Activated T-cell treated with anti-CD3 and anti-CD28 coated beads, Interleukin-2, amount 50 U/mL, for 72 hours (primary cell): ENCODE measurements at places on chromosomes 13 and 19. TPM values are rescaled to one million over a fixed set of nuclear protein-coding genes. Genes with fewer than 3 reads are reported as not detected.

GRCh38 chr19:33040994-33041827 lies 23.5 kb downstream of the RHPN2 start:
- no peaks in the 10 kb centered on the region for H3K27me3 ChIP-seq
- no peak overlapping the region for H3K4me3 ChIP-seq
- no peak overlapping the region for H3K27ac ChIP-seq
- H3K36me3 ChIP-seq = peaks cover 2% of the 10 kb centered on the region
- no peak for DNase-seq

DNA sequence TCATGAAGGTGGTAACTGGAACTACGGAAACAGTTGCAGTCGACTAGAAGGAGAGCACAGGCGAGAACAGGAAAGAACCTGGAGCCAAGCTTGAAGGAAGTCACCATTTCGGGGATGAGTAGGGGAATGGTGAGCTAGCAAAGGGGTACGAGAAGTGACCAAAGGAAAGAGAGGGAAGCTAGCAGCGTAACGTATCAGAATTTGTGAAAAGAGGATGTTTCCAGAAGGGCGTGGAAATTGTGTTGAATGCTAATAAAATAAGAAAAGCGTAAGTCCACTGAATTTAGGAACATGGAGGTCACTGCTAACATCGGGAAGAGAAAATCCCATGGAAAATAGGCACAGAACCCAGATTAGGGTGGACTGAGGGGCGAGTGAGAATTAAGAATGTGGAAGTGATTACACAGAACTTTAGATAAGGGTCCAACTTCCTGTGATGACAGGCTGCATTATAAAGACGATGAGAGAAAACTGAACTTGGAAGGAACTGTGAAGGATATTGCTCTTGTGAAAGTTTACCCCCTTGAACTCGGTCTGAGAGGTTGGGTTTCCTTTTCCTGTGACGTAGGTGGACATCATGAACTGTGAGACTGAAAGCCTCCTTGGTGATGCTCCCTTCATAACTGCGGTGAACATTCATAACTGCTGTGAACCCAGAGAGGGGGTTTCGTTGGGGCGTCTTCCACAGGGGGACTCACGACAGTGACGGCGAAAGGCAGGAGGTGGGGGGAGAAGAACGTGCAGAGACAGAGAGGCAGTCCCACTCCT lies 2.0 kb upstream of the FFAR2 start:
- peak overlapping the region; percentile 64 for H3K4me3 ChIP-seq
- H3K27ac ChIP-seq = no peak overlapping the region
- H3K4me1 ChIP-seq = peaks cover 36% of the 10 kb centered on the region

DNA sequence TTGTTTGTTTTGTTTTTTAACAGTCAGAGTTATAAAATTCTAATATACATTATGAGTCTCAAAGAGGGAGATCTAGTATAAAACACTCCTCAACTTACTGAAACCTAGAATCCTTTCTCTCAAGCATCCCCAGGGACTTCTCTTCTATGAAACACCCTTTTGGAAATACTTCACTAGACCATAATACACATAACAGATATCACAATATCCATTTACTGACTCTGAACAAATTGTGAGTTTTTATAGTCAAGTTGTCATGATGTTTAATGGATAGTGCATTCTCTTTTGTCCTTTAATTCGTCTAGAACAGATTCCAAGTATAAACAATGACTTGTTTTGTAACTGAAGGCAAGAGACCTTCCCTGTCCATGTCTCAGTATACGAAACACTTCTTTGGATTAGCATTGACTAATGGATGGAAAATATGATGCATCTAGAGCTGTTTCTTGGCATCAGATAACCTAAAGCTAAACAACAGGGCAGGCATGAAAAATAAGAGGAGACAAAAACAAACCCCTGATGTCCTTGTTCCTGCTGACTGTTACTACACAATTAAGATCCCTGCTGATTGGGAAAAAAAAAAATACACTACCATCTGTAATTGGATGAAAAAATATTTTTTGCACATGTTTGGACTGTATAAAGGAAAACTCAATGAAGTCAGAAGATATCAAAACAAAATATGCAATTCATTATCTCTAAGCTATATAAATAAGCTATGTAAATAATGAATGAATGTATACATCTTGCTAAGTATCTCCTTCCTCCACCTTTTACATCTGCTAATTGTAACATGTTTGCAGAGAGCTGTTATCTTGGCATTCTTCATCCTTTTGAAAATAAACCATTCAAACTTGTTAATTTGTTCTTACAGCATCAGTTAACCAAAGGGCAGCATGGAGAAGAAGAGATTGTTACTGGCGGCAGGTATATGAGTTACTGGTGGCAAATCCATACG lies 214.2 kb downstream of the LACC1 start:
- H3K27me3 ChIP-seq = peaks cover 14% of the 10 kb centered on the region
- no peaks in the 10 kb centered on the region for H3K36me3 ChIP-seq
- H3K27ac ChIP-seq = no peak overlapping the region
- no peak overlapping the region for H3K4me3 ChIP-seq

Gene CPAMD8
- total RNA-seq = 0.43 TPM

Gene ZNF846
- total RNA-seq = 10.5 TPM

Gene IQCN
- total RNA-seq = 2.2 TPM

- peaks cover 43% of the 10 kb centered on the region for H3K36me3 ChIP-seq
- H3K27ac ChIP-seq = no peak overlapping the region
- no peak overlapping the region for H3K4me3 ChIP-seq
- DNase-seq = no peak
- no peaks in the 10 kb centered on the region for H3K27me3 ChIP-seq
- no peaks in the 10 kb centered on the region for H3K4me1 ChIP-seq
Measured at GRCh38 chr19:45847663-45848062, 15.3 kb downstream of the SYMPK start.

GRCh38 chr13:59679254-59679653 lies 484.5 kb downstream of the DIAPH3 start:
- no peaks in the 10 kb centered on the region for H3K27me3 ChIP-seq
- H3K4me3 ChIP-seq = no peak overlapping the region
- no peaks in the 10 kb centered on the region for H3K4me1 ChIP-seq
- no peak overlapping the region for H3K27ac ChIP-seq
- H3K36me3 ChIP-seq = no peaks in the 10 kb centered on the region

- H3K27me3 ChIP-seq = peaks cover 51% of the 10 kb centered on the region
- no peaks in the 10 kb centered on the region for H3K36me3 ChIP-seq
- no peak overlapping the region for H3K27ac ChIP-seq
- no peak for DNase-seq
- H3K4me3 ChIP-seq = no peak overlapping the region
- H3K4me1 ChIP-seq = no peaks in the 10 kb centered on the region
Measured at GRCh38 chr13:111533900-111534683, 213.7 kb downstream of the TEX29 start.

Gene ANKRD24
- total RNA-seq = 4.1 TPM
